SK-N-SH (cell line): ENCODE measurements at places on chromosomes 13 and 19. TPM values are rescaled to one million over a fixed set of nuclear protein-coding genes. Genes with fewer than 3 reads are reported as not detected.

- DNase-seq = peak; percentile 30
Measured at GRCh38 chr13:27449081-27449603, 1.2 kb downstream of the MTIF3 start.

- DNase-seq = no peak
Measured at GRCh38 chr13:58994777-58995176, 1169.0 kb downstream of the DIAPH3 start.

- peak; percentile 23 for DNase-seq
Measured at GRCh38 chr13:41059456-41060081, 1.7 kb upstream of the WBP4 start.

DNA sequence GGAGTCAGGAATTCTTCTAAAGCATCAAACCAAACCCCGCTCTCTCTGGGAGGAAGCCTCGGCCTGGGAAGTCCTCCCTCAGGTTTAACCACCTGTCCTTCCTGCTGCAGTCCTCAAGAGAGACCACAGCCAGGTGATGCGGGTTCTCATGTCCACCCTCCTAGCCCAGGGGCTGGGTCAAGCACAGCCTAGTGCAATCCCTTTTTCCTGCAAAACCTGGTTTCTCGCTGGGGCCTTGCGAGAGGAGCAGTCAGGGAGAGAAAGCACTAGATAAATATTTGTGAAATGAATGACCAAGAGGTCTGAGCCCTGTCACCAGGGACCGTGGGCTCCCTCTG is 2.4 kb downstream of the SLC8A2 start:
- DNase-seq = no peak

DNA sequence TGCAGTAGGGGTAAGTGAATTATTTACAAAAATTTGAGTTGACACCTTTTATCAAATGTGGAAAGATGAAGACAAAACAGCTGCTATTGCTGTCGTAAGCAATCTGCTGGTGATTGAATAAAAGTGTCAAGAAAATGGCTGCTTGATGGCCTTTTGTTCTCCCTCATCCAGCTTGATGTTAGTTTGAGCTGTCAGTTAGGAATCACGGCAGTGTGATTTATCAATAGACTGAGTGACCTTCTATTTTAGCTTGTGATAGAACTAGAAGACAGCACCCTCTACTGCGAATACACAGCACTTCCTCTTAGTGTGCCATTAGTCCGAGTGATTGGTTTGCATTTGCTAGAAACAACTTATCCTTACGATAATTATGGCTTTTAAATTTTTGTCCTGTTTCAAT is 76.3 kb downstream of the MZT1 start:
- peak; percentile 32 for DNase-seq

- peak; percentile 38 for DNase-seq
Measured at GRCh38 chr13:80132741-80133601, 208.0 kb downstream of the SPRY2 start.

- no peak for DNase-seq
Measured at GRCh38 chr13:20294497-20294896, 62.4 kb upstream of the GJB6 start.

- no peak for DNase-seq
Measured at GRCh38 chr13:90824032-90824431, 523.5 kb upstream of the MIR17HG start.

GRCh38 chr13:59368693-59369092 is 795.0 kb downstream of the DIAPH3 start:
- no peak for DNase-seq

GRCh38 chr19:881385-882071 is 11.5 kb downstream of the MED16 start:
- no peak for DNase-seq

GRCh38 chr19:54154603-54155345 is 4.7 kb downstream of the LENG1 start:
- DNase-seq = no peak

- peak; percentile 6 for DNase-seq
Measured at GRCh38 chr13:77919921-77920294, 1.3 kb upstream of the EDNRB start.

- DNase-seq = no peak
Measured at GRCh38 chr13:18992791-18993190, 188.8 kb downstream of the TUBA3C start.

DNA sequence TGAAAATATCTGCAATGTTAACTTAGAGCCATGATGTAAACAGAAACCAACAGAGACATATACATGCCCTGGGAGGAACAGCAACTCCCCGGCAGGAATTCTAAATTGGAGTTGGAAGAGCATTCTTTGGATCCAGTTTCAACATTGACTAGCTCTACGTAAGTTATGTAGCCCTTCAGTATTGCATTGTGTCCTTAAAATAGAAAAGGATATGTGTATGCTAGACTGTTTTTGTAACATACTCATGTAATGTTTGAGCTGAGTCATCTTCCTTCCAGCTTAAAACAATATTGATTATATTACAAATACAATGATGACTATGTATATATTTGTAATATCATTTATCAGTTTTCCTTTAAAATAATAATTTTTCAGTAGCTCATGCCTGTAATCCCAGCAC is 1422.2 kb upstream of the PCDH20 start:
- DNase-seq = no peak

DNA sequence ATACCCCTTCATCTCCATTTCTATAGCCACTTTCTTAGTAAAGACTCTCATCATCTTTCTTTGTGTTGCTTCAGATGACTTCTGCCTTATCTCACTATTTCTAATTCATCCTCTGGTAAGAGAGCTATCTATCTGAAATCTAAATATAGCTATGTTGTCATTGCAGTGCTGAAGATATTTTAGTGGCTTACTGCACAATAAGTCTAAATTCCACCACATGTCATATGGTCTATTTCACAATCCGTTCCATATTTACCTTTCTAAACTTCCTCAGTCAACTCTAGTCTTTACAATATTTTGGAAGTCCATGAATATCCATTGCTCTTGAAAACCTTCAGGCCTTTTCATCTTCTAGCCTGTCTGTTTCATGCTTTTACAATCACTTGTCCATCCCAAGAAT is 465.1 kb upstream of the SLC10A2 start:
- no peak for DNase-seq

DNA sequence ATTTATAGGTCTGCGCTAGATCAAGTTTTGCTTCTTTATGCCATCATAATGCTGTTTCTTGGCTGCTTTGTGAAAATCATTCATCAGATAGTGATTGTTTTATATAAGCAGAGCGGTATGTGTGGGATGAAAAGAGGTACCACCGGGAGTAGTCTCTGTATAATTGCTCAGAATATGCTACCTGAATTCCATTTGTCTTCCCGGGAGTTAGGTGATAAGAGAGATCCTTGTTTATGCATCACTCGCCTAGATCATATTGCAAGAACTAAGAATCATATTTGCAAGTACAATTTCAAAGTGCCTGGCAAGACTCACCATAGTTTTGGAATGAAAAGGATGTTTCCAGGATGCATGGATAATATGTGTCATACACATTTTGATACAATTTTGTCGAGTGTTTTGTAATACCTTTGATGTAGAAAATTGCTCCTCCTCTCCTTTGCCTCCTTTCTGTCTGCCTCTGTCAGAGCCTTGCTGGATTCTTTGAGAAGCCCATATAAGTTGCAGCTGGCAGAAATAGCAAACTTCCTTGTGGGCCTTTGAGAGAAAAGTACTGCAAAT is 1306.0 kb upstream of the SLC10A2 start:
- no peak for DNase-seq

DNA sequence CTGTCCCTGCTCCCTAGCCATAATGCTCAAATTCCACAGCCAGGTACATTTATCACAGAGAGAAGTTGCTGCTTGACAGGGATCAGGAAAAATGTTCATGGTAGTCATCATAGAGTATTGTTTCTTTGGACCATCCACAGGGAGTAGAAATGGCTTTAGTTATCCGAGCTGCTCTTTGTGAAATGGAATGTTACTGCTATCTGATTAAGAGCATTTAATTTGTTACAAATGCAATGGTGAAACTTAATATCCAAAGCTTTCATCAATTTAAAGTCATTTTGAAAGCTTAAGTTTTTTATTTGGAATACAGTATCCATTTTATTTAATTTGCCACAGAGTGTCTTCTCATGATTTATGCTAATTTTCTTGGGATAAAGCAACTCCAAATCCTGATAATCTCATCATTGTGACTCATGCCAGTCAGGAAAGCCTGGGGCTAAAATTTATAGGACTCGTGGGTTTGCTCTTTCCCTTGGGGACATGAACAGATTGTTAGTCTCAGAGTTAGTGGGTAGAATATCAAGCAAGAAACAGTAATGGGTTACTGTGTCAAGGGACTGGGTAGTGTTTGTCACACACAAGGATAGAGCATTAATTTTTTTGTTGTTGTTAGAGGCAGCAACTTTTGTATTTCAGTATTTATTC is 59.8 kb downstream of the SCEL start:
- no peak for DNase-seq

GRCh38 chr19:51729781-51730180 is 6.0 kb upstream of the HAS1 start:
- DNase-seq = no peak

- DNase-seq = no peak
Measured at GRCh38 chr19:49637821-49638738, 1.9 kb downstream of the RRAS start.

DNA sequence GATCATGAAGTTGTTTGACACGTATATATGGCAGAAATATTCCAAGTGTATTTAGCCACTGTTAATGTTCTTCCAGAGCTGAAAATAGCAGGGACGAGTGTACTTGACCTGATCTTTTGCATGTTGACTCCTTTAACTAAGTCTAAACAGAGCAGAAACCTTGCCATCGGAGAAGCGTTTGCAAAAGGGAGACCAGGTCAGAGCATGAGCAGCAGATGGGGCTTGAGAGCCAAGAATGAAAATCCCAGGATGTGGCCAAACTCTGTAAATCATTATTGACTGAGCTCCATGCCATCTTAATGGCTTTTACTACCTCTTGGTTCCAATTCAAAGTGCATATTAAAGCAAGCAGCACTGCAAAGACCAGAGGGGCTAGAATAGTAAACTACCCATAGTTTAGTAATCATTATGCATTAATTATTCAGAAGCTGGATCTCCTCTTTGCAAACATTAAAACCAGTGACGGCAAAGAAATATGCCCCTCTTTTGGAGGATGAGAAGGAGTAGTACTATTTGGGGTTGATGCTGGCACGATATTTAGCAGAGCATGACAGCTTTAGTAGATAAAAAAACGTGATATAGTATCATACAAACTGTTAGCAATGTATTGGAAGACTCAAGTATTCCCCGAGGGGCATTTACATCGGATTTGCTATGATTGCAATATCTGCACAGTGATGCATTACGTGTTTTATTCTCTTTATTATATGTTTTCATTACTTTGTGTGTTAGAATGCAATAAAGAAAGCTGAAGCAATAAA is 55.7 kb downstream of the FAM216B start:
- DNase-seq = no peak

GRCh38 chr13:80249516-80250212 is 91.3 kb downstream of the SPRY2 start:
- no peak for DNase-seq

- no peak for DNase-seq
Measured at GRCh38 chr13:109182777-109183465, 553.5 kb downstream of the MYO16 start.

GRCh38 chr13:30610311-30610710 is 7.4 kb upstream of the USPL1 start:
- DNase-seq = no peak

ZNF486 gene
- polyA plus RNA-seq = 2.0 and 3.0 TPM in 2 replicates

PROZ gene
- not detected in 2 replicates for polyA plus RNA-seq

EXOC3L2 gene
- polyA plus RNA-seq = 0.02 TPM in 1 of 2 replicates, not detected in the other

VSTM2B gene
- not detected in 2 replicates for polyA plus RNA-seq

LRRC25 gene
- not detected in 2 replicates for polyA plus RNA-seq

OXGR1 gene
- polyA plus RNA-seq = not detected in 2 replicates

ATXN8OS gene
- not detected in 2 replicates for polyA plus RNA-seq

SMIM44 gene
- not detected in 2 replicates for polyA plus RNA-seq

ZNF470 gene
- polyA plus RNA-seq = 2.1 and 2.5 TPM in 2 replicates

OR7D4 gene
- polyA plus RNA-seq = not detected in 2 replicates

SH2D3A gene
- polyA plus RNA-seq = 0.35 and 0.42 TPM in 2 replicates

C1QTNF9 gene
- not detected in 2 replicates for polyA plus RNA-seq

CYP2F1 gene
- not detected in 2 replicates for polyA plus RNA-seq

KLF1 gene
- polyA plus RNA-seq = not detected in 2 replicates

RFPL4A gene
- 0.06 TPM in 1 of 2 replicates, not detected in the other for polyA plus RNA-seq

KIR2DL3 gene
- not detected in 2 replicates for polyA plus RNA-seq

CEACAM16 gene
- polyA plus RNA-seq = not detected in 2 replicates

PTBP1 gene
- 172 and 243 TPM in 2 replicates for polyA plus RNA-seq

ZNF534 gene
- not detected in 2 replicates for polyA plus RNA-seq

VMAC gene
- 6.5 and 9.1 TPM in 2 replicates for polyA plus RNA-seq

GPC6 gene
- 6.5 and 6.7 TPM in 2 replicates for polyA plus RNA-seq

TRIP10 gene
- 35.4 and 42.9 TPM in 2 replicates for polyA plus RNA-seq

GPR12 gene
- not detected in 2 replicates for polyA plus RNA-seq

ETV2 gene
- 0.84 and 1.6 TPM in 2 replicates for polyA plus RNA-seq

MBD3L2B gene
- not detected in 2 replicates for polyA plus RNA-seq

IER2 gene
- polyA plus RNA-seq = 55.7 and 115 TPM in 2 replicates

NANOS3 gene
- 0.53 and 0.57 TPM in 2 replicates for polyA plus RNA-seq

TSHZ3 gene
- polyA plus RNA-seq = 3.0 and 3.3 TPM in 2 replicates

GAPDHS gene
- not detected in 2 replicates for polyA plus RNA-seq

TNNT1 gene
- 27.1 and 39.5 TPM in 2 replicates for polyA plus RNA-seq

FPR3 gene
- polyA plus RNA-seq = 0.02 and 0.05 TPM in 2 replicates
